ENCODE measurements at places on chromosomes 12 and 14. TPM values are rescaled to one million over a fixed set of nuclear protein-coding genes. Genes with fewer than 3 reads are reported as not detected.

The TEAD4 gene
- total RNA-seq: 133 TPM

The PELI2 gene
- total RNA-seq: 16.2 TPM

The SERPINA10 gene
- not detected for total RNA-seq

The BCL2L14 gene
- 0.28 TPM for total RNA-seq

The C12orf50 gene
- total RNA-seq: 0.17 TPM

GRCh38 chr14:73717266-73717665, 3.1 kb upstream of the PNMA1 start:
- no peaks in the 10 kb centered on the region for H3K27me3 ChIP-seq
- H3K36me3 ChIP-seq: no peaks in the 10 kb centered on the region
- H3K27ac ChIP-seq: no peak overlapping the region
- H3K4me3 ChIP-seq: no peak overlapping the region
- H3K4me1 ChIP-seq: peaks cover 6% of the 10 kb centered on the region

DNA sequence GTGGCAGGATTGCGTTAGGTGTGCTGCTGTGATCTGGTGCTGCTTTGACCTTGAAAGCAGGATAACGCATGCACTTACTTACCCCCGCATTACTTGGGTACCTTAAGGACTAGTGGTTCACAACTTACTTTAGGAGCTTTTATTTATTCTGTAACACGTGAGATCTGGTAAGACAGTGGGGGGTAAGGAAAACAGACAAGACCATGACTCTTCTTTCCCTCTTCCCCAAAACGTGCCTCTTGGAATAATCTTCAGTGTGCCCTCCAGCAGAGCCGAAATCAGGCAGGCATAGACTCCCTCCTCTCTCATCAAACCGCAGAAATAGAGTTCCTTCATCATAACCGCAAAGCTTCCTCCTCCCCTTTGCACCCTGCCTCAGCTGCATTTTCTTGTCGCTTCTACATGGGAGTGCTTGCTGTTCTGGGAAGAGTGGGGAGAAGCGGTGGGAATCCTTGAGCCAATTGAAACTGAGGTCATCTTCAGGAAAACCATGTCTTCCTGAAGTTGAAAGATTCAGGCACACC, 43.4 kb downstream of the RAD52 start:
- H3K4me3 ChIP-seq: no peak overlapping the region
- H3K4me1 ChIP-seq: no peaks in the 10 kb centered on the region
- no peaks in the 10 kb centered on the region for H3K27me3 ChIP-seq

DNA sequence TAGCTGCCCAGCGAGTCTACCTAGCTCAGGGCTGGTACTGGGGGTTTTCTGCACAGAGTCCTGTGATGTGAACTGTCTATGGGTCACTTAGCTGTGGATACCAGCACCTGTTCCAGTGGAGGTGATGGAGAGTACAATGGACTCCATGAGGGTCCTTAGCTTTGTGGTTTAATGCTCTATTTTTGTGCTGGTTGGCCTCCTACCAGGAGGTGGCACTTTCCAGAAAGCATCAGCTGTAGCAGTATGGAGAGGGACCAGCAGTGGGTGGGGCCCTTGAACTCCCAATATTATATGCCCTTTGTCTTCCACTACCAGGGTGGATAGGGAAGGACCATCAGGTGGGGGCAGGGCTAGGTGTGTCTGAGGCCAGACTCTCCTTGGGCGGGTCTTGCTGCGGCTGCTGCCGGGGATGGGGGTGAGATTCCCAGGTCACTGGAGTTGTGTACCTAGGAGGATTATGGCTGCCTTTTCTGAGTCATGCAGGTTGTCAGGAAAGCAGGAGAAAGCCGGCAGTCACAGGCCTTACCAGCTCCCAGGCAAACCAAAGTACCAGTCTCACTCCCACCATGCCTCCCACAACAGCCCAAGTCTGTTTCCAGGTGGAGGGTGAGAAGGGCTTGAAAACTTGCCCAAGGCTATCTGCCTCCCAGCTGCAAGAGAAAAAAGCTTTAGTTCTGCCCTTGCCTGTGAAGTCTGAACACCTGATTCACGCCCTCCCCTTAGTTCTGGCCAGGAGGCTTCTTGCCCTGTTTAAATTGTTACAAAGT, 163.0 kb upstream of the NUDT4 start:
- no peaks in the 10 kb centered on the region for H3K4me1 ChIP-seq
- no peaks in the 10 kb centered on the region for H3K27me3 ChIP-seq
- H3K36me3 ChIP-seq: peaks cover 23% of the 10 kb centered on the region
- no peak for DNase-seq
- no peak overlapping the region for H3K27ac ChIP-seq
